Fibroblast of villous mesenchyme (primary cell): ENCODE measurements at places on chromosomes 6 and 20. TPM values are rescaled to one million over a fixed set of nuclear protein-coding genes. Genes with fewer than 3 reads are reported as not detected.
A peak's percentile ranks its signal among the peaks of the same experiment; 100 is the strongest.

HLA-DMB gene
- 1.7 TPM in 1 of 2 replicates, not detected in the other for total RNA-seq

DNA sequence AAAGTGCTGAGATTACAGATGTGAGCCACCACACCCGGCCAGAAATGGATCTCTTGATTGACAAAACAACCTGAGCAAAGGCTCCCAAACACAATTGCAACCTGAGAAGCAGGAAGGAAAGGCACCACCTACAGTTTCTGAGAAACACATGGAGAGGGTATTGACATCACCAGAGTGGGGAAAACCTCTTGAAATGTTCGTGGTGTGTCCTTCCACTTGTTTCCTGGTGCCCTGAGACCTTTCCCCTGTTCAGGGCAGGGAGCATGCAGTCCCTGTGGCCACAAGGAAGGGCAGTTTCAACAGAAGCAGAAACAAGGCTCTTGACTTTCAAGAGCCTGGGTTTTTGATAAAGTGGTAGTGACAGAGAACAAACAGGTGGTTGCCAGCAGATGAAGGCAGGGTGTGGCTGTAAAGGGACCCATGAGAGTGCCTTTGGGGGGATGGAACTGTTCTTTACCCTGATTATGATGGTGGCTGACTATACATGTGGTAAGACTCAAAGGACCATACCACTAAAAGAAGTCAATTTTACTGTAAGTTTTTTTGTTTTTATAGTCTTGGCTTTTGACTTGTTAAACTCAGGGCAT lies 3.2 kb upstream of the BPIFA1 start:
- DNase-seq: no peak

CD24 gene
- total RNA-seq: 1.3 and 4.3 TPM in 2 replicates

- peak; percentile 41 for DNase-seq
These were observed 1.8 kb downstream of the CHMP4B start for GRCh38 chr20:33812908-33813462.
